ENCODE measurements at places on chromosomes 2 and 18. TPM values are rescaled to one million over a fixed set of nuclear protein-coding genes. Genes with fewer than 3 reads are reported as not detected.

- no peak overlapping the region for H3K4me3 ChIP-seq
- no peaks in the 10 kb centered on the region for H3K36me3 ChIP-seq
- H3K27ac ChIP-seq: no peak overlapping the region
- peaks cover 6% of the 10 kb centered on the region for H3K4me1 ChIP-seq
- DNase-seq: no peak
- H3K27me3 ChIP-seq: peaks cover 10% of the 10 kb centered on the region
Measured at GRCh38 chr18:22813648-22814328, 119.3 kb upstream of the RBBP8 start.

DNA sequence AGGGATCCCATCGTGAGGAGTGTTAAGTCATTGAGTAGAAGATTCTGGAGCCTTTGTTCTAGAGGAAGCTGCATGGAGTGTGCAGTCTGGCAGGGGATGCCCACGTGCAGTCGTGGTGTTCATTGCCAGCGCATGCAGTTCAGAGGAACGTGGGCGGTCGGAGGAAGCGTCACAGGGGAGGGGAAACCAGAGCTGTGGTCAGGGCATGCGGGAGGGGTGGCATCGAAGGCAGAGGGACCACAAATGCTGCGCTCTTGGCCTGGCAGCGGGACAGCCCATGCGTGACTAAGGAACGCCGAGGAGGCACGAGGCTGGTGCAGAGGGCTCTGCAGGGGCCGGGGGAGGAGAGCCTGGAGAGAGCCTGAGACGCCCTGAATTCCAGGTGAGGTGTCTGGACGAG lies 141.1 kb downstream of the KLHL29 start:
- no peaks in the 10 kb centered on the region for H3K36me3 ChIP-seq
- peaks cover 20% of the 10 kb centered on the region for H3K4me1 ChIP-seq
- H3K4me3 ChIP-seq: no peak overlapping the region
- H3K27me3 ChIP-seq: no peaks in the 10 kb centered on the region
- DNase-seq: no peak

DNA sequence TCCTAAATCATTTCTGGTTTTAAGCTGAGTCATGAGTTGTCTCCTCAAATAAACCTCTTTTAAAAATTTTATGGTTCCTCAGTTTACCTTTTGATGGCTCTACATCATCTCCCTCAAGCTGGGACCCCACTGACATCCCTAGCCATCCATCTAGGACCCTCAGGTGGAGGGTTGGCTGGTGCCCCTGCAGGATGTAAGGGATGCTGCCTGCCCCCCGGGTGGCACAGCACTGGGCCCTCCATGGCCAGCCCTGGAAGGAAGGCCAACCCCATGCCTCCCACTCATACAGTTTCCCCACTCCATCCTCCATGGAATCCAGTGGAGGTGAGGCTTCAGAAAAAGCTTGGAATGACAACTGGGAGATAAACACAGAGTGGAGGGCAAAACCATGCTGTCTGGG lies 17.2 kb upstream of the GPC1 start:
- peaks cover 13% of the 10 kb centered on the region for H3K4me1 ChIP-seq
- no peaks in the 10 kb centered on the region for H3K27me3 ChIP-seq
- DNase-seq: no peak
- peaks cover 3% of the 10 kb centered on the region for H3K36me3 ChIP-seq

GRCh38 chr2:201618744-201619662 lies 24.3 kb downstream of the TMEM237 start:
- no peak overlapping the region for H3K4me3 ChIP-seq
- H3K27me3 ChIP-seq: peaks cover 6% of the 10 kb centered on the region
- H3K36me3 ChIP-seq: peaks cover 14% of the 10 kb centered on the region
- no peak for DNase-seq

The AGXT gene
- total RNA-seq: not detected
